Aorta (tissue), 5 donors: ENCODE measurements at places on chromosomes 13 and 19.

DNA sequence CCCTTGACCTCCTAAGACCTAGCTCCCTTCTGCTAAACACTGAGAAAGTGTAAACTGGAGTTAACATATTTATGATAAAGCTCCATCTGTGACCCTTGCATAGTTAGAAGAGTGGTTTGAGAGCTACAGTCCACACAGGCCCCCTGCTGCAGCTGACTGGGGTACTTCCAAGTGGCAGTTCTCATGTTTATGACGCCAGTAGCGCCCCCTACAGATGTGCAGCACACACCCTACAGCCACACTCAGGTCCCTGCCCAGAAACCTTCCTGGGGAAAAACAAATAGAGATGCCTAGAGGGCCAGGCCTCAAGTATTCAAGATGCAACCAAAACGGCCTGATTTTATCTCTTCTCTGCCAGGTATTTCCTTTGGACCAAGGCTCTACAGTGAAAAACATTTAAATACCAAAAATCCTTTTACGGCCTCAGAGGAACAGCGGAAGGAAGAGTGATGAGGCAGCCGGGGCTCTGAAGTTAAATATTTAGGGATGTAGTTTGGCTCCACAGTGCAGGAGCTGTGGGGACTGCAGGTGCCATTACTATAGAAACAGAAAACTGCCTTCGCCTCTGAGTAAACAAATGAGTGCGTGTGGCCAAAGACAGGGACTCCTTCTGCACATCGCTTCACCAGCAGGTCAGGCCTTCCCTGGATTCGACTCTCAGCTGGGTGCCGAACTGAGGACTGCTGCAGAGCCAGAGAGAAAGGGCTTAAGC is 553.1 kb downstream of the EFNB2 start:
- no peak overlapping the region for H3K27ac ChIP-seq
- no peak overlapping the region for H3K4me3 ChIP-seq
- no peaks in the 10 kb centered on the region for H3K36me3 ChIP-seq

DNA sequence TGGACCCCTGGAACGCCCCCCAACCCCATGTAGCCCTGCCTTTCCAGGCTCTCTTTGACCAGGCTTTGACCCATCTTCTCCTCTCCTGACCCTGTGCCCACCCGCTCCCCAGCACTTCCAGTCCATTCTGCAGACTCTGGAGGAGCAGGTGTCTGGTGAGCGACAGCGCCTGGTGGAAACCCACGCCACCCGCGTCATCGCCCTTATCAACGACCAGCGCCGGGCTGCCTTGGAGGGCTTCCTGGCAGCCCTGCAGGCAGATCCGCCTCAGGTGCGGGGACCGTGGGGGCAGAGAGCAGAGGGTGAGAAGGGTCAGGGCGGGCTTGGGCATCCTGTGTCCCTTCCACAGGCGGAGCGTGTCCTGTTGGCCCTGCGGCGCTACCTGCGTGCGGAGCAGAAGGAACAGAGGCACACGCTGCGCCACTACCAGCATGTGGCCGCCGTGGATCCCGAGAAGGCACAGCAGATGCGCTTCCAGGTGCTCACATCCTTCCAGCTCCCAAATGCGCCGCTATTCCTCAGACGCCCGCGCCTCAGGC is 6.1 kb downstream of the APLP1 start:
- no peak overlapping the region for H3K4me3 ChIP-seq
- no peaks in the 10 kb centered on the region for H3K4me1 ChIP-seq
- DNase-seq, result no peak
- no peaks in the 10 kb centered on the region for H3K36me3 ChIP-seq
- no peak overlapping the region for H3K27ac ChIP-seq
- no peaks in the 10 kb centered on the region for H3K27me3 ChIP-seq

- no peak overlapping the region for H3K27ac ChIP-seq
- H3K36me3 ChIP-seq, result no peaks in the 10 kb centered on the region
- no peaks in the 10 kb centered on the region for H3K27me3 ChIP-seq
- DNase-seq, result peak; percentile 70
These were observed 254.4 kb downstream of the DLEU7 start for GRCh38 chr13:50589139-50589538.

- H3K4me1 ChIP-seq, result no peaks in the 10 kb centered on the region
- H3K36me3 ChIP-seq, result no peaks in the 10 kb centered on the region
- H3K27me3 ChIP-seq, result no peaks in the 10 kb centered on the region
- no peak for DNase-seq
These were observed 3.0 kb downstream of the ATP1A3 start for GRCh38 chr19:41991025-41991424.

- H3K27me3 ChIP-seq, result no peaks in the 10 kb centered on the region
- no peaks in the 10 kb centered on the region for H3K36me3 ChIP-seq
- H3K4me3 ChIP-seq, result no peak overlapping the region
These were observed 169.5 kb downstream of the DCLK1 start for GRCh38 chr13:35961461-35962220.

DNA sequence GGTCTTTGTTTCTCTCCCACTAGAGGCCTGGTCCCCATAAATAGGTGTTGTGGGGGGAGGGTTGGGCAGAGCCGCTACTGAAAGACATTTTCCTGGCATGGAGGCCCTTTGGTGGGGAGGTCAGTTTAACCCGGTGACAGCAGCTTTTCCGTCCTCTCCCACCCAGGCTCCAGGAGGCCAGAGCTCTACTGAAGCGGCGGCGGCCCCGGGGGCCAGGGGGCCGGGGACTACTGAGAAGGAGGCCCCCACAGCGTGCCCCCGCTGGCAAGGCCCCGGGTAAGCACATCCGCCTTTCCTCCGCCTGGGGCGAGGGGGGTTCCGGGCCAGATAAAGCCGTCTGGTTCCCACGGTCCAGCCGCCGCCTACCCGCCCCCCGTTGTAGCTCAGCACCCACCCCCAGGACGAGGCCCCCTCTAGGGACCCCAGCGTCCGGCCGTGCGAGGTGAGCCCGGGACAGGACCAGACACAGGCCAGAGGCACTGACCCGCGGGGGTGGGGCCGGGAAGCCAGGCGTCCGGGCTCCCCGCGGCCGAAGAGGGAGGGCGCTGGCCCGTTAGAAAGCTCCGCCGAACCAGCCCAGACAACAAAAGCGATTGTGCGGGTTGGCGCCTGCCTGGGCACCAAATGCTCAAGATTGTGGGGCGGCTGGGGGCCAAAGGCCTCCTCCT is 1.1 kb upstream of the LTBP4 start:
- DNase-seq, result peak; percentile 57
- H3K36me3 ChIP-seq, result no peaks in the 10 kb centered on the region
- peak overlapping the region; percentile 61 for H3K27ac ChIP-seq
- no peak overlapping the region for H3K4me3 ChIP-seq

GRCh38 chr13:59034198-59034597 is 1129.5 kb downstream of the DIAPH3 start:
- H3K4me3 ChIP-seq, result no peak overlapping the region
- no peak for DNase-seq
- H3K4me1 ChIP-seq, result no peaks in the 10 kb centered on the region
- H3K27me3 ChIP-seq, result no peaks in the 10 kb centered on the region
- H3K27ac ChIP-seq, result no peak overlapping the region

DNA sequence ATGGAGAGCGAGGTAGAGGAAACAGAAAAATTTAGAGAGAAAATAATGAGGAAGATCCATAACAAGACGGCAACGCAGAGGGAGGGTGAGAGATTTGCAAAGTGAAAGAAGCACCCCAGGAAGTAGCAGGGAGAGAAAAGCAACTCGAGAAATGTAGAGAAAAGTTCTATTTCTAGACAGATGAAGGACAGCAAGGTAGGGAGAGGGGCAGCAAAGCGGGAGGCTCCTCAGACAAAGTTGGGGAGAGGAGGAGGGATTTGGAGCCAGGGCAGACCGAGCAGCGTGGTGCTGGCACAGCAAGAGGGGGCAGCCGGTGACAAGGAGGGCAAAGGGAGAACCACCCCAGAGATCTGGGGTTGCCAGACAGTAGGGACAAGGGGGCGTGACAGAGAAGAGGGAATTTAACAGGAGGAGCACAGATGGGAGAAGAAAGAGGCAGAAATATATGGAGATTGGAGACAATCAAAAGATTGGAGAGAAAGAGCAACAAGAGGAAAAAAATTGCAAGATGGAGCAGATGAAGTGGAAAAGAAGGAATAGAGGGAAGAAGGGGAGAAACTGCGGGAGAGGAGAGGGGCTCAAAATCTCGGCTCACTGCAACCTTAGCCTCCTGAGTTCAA is 989 bp downstream of the ZNF766 start:
- no peaks in the 10 kb centered on the region for H3K27me3 ChIP-seq
- DNase-seq, result no peak

GRCh38 chr19:4130744-4131438 is 7.0 kb upstream of the MAP2K2 start:
- no peaks in the 10 kb centered on the region for H3K4me1 ChIP-seq
- H3K4me3 ChIP-seq, result no peak overlapping the region
- H3K27me3 ChIP-seq, result no peaks in the 10 kb centered on the region
- no peak for DNase-seq
- H3K36me3 ChIP-seq, result no peaks in the 10 kb centered on the region

- no peak overlapping the region for H3K27ac ChIP-seq
- H3K27me3 ChIP-seq, result no peaks in the 10 kb centered on the region
These were observed 214.7 kb upstream of the MIR17HG start for GRCh38 chr13:91132786-91133185.

- H3K36me3 ChIP-seq, result peaks cover 3% of the 10 kb centered on the region
- H3K4me1 ChIP-seq, result no peaks in the 10 kb centered on the region
- DNase-seq, result no peak
These were observed 14.8 kb upstream of the ATP8B3 start for GRCh38 chr19:1826557-1827521.

GRCh38 chr19:40280608-40281221 is 4.4 kb downstream of the AKT2 start:
- no peaks in the 10 kb centered on the region for H3K4me1 ChIP-seq
- H3K27ac ChIP-seq, result no peak overlapping the region
- H3K36me3 ChIP-seq, result no peaks in the 10 kb centered on the region

GRCh38 chr13:47896546-47896945 is 104.5 kb downstream of the SUCLA2 start:
- no peak overlapping the region for H3K4me3 ChIP-seq
- no peak for DNase-seq
- no peaks in the 10 kb centered on the region for H3K36me3 ChIP-seq
- H3K27ac ChIP-seq, result no peak overlapping the region
- no peaks in the 10 kb centered on the region for H3K4me1 ChIP-seq
- H3K27me3 ChIP-seq, result no peaks in the 10 kb centered on the region

DNA sequence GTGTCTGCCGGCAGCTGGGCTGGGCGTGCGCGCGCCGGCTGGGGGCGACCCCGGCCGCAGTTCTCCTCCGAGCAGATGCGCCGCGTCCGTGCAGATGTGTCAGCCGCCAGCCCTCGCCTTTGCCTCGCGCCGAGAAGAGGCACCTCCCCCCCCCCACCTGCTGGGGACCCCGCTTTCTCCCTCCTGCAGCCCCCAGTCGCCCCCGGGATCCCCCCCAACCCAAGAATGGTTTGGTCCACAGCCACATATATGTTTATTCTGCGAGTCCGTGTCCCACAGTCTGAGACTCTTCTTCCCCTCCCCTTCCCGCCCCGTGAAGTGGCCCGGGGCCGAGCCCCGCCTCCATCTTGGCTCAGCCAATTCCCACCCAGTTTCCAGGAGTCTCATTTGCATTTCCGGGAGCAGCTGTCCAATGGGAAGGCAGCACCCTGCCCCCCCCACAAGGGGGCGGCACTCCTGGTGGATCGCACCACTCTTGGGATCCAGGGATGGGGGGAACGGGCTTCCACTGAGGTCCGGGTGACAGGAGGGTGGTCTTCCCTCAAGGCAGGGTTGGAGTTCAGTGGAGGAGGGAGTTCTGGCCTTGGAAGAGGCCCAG is 8.6 kb downstream of the ISOC2 start:
- peak; percentile 90 for DNase-seq
- H3K4me1 ChIP-seq, result no peaks in the 10 kb centered on the region
- H3K36me3 ChIP-seq, result no peaks in the 10 kb centered on the region
- H3K4me3 ChIP-seq, result no peak overlapping the region
- no peak overlapping the region for H3K27ac ChIP-seq

DNA sequence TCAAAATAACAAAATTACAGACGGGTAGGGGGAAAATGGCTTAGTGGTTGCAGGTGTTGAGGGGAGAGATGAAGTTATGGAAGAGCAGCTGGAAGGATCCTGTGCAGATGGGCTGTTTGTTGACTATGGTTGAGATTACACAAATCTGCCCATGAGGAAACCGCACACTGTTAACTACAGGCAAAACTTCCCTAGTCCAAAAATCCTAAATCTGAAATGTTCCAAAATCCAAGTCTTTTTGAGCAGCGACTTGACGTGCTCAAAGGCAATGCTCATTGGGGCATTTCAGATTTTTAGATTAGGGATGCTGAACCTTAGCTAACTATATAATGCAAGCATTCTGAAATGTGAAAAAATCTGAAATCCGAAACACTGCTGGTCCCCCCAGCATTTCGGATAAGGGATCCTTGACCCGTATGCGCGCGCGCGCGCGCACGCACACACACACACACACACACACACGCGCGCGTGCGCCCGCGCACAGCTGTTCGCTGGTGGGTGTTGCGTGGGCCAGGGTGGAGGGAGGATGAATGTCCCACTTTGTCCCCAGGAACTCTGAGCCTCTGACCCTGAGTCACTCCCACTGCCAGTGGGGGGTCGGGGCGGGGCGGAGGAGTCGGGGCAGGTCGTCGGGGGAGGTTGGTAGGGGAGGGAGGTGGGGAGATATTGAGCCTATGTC is 6.8 kb downstream of the F2RL3 start:
- H3K4me1 ChIP-seq, result no peaks in the 10 kb centered on the region
- H3K27me3 ChIP-seq, result no peaks in the 10 kb centered on the region
- H3K4me3 ChIP-seq, result no peak overlapping the region
- no peak overlapping the region for H3K27ac ChIP-seq

GRCh38 chr19:8640402-8641004 is 10.1 kb downstream of the NFILZ start:
- no peak for DNase-seq
- no peak overlapping the region for H3K4me3 ChIP-seq
- H3K27me3 ChIP-seq, result no peaks in the 10 kb centered on the region

GRCh38 chr13:101530293-101530692 is 77.8 kb downstream of the ITGBL1 start:
- no peaks in the 10 kb centered on the region for H3K27me3 ChIP-seq
- no peaks in the 10 kb centered on the region for H3K36me3 ChIP-seq
- H3K4me3 ChIP-seq, result no peak overlapping the region

DNA sequence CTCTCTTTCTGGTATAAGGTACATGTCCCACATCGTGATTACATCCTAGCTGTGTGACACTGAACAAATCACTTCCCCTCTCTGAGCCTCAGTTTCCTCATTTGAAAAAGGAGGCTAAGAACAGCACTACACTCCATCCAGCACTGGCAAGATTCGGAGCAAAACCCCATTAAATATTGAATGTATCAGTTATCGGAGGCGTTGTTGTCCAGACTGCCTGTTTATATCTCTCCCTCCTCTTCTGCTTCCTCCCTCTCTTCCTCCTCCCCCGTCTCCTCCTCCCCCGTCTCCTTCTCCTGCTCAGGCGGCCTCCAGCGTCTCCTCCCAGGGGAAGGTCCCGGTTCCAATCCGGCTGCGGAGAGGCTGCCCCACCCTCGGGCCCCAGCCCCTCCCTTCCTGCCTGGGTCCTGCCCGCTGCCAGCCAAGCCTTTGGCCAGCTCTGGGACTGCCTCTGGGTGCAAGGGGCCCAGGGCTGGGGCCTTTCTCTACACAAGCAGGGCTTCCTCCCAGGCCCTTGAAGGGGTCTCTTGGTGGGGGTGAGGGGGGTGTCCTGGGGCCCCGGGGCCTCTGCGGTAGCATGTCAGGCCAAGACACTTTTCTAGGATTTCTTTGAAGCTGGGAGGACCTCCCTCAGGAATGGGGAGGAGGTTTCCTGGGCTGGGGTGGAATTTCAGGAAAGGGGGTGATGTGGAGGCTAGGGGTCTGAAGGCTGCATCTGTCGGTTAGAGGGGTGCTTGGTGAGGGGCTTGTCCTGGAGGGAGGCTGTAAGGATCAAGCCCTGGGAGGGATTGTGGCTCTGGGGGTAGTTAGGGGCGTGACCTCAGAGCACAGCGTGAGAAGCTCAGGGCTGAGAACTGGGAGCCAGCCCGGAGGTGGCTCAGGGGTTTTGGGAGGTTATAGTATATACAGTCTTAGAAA is 1.9 kb downstream of the RRAS start:
- H3K36me3 ChIP-seq, result peaks cover 3% of the 10 kb centered on the region
- H3K4me3 ChIP-seq, result peak overlapping the region; percentile 37
- no peaks in the 10 kb centered on the region for H3K4me1 ChIP-seq
- peak; percentile 93 for DNase-seq
- no peaks in the 10 kb centered on the region for H3K27me3 ChIP-seq
